ENCODE measurements at places on chromosomes 1 and 21. TPM values are rescaled to one million over a fixed set of nuclear protein-coding genes. Genes with fewer than 3 reads are reported as not detected.
A peak's percentile ranks its signal among the peaks of the same experiment; 100 is the strongest.

Gene LENEP
- total RNA-seq = 0.43 TPM

Gene SOAT1
- 37.6 TPM for total RNA-seq

Gene FCRLB
- 2.9 TPM for total RNA-seq

Gene SLC25A34
- under 0.01 TPM for total RNA-seq

Gene NUF2
- 17.7 TPM for total RNA-seq

Gene TBX19
- total RNA-seq = 0.86 TPM

Gene CADM3
- total RNA-seq = not detected

Gene OR1C1
- not detected for total RNA-seq

Gene NVL
- 21.6 TPM for total RNA-seq

DNA sequence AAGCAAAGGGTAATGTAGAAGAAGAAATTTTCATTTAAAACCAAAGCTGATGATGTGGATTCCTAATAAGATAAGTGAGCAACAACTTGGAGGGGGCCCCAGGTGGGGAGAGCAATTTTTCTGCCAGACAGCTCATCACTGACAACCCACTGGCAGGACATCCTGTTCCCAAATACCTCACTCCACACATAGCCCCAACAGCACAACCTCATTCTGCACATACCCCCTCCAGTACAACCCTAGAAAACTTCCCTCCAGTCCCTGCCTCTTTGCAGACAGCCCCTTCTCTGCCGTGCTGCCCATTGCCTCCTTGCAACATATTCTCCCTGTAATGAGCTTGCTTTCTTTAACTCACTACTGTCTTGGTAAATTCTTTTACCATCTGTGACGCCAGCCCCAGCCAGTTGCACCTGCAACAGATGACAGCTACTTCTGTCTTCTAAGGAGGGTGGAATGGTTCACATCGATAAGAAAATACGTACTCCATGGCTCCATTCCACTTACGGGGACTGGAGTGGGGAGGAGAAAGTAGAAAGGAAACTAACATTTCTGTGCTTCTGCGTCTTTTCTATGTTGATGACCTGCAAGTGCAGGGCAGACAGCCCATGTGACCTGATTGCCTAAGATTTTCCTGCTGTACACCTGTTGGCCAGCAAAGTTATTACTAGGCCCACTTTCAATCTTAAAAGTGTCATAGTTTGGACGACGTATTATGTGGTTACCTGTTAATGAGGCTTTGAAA lies 14.7 kb downstream of the RHEX start:
- DNase-seq = no peak

DNA sequence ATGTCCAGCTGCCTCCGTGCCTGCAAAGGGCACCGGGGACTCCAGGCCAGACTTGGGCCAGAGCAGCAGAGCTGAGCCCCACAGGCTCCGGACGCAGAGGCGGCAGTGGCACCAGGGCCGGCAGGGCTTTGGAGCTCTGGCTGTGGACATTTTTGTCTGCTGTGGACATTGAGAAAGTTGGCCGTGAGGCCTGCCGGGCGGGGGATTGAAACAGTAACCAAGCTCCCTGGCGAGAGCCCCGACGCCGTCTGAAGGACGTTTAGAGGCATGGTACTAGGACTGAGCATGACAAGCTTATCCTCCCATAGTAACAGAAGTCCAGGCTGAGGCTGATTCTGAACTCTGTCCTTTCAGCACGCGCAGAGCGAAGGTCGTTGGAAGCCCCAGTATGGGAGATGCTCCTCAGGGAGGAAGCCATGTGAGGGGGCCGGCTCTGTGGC lies 323.8 kb downstream of the AMY1C start:
- no peak for DNase-seq

- DNase-seq = no peak
Observed at GRCh38 chr1:162232034-162232711, 144.5 kb downstream of the SPATA46 start.

DNA sequence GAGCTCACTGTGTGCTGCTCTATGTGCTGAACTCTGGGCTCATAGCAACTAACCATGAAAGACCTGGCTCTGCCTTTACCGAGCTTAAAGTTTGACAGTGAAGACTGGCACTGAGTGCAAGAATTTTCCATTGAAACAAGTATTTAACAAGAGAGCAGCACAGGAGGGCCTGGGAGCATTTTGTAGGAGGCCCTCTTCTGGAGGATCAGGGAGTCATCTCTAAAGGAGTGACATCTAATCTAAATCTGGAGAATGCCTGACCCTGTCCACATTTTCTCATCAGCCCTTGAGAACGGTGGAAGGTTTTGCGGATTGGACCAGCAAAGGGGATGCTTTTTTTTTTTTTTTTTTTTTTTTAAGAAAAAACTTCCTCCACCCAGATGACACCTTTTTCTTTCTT lies 150.8 kb downstream of the ROR1 start:
- DNase-seq = no peak

GRCh38 chr1:172429331-172430127 lies 9.0 kb downstream of the C1orf105 start:
- DNase-seq = peak; percentile 76

- peak; percentile 44 for DNase-seq
Observed at GRCh38 chr1:166379447-166379846, 212.6 kb upstream of the FAM78B start.

DNA sequence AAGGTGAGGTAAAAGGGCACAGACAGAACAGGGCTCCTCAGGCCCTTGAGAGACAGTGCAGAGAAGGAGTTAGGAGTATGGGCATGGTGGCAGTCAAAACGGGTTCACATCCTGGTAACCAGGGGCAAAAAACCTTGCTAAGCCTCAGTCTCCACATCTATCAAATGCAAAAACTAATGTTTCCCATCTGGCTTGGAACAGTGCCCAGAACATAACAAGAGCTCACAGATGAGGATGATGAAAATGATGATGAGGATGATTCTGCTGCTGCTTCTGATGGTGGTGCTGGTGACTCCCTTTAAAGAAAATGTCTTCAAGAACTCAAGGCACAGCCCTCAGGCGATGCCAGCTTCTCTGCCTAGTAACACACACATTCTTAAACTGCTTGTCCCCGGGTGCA lies 24.1 kb downstream of the HHIPL2 start:
- DNase-seq = no peak

- peak; percentile 79 for DNase-seq
Observed at GRCh38 chr1:31583995-31584868, 7.9 kb downstream of the TINAGL1 start.

- DNase-seq = peak; percentile 54
Observed at GRCh38 chr1:160834945-160835565, 27.6 kb downstream of the CD244 start.

GRCh38 chr1:243708210-243708609 lies 141.8 kb downstream of the AKT3 start:
- no peak for DNase-seq

DNA sequence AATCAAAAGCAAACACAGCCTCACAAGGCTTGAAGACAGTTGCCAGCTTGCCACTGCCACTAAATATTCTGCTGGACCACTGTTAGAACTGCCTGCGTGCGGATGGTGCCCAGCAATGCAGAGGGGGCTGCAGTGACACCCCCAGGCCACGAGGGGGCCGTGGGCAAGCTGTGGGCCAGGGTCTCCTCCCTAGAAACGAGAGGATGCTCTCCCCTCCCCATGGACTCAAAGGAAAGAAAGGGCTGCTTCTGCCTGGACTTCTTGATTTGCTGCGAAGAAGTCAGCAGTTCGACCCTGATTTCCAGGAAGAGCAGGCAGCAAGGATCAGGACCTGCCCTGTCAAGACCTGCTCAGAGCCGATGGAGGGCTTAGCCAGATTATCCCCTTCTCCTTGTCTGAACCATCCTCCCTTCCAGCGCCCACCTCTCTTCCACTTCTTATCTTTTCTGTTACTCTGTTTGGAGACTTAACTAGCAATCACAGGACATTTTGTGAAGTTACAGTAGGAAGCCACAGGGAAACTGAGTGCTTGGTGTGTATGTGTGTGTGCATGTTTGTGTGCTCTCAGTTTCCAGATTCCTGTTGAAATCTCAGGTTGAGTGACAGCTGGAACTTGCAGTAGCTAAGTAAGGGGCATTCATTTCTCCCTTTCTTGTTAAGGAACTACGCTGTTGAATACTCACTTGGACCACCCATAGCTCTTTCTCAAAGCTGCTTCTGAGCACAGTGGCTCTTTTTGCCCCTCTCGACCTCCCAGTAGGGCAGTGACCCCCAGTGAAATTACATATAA lies 2.7 kb downstream of the MAN1C1 start:
- DNase-seq = peak; percentile 17

DNA sequence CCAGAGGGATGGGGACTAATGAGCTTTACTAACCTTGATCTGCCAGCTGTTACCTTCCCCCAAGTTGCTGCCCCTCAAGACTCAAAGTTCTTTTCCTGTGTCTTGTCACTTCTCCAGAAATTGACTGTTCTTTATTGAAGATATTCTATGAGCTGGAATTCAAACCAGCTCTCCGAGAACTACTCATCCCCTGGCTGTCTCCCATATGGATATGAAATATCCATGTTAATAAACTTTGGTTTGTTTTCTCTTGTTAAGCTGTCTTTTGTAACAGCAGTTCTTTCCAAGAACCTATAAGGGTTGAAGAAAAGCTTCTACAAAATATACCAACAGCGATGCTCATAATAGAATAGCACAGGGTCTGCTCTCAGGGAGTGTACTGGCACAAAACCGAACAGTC lies 77.0 kb downstream of the CAMK2N1 start:
- no peak for DNase-seq

GRCh38 chr1:151918819-151919610 lies 9.7 kb upstream of the THEM4 start:
- no peak for DNase-seq

DNA sequence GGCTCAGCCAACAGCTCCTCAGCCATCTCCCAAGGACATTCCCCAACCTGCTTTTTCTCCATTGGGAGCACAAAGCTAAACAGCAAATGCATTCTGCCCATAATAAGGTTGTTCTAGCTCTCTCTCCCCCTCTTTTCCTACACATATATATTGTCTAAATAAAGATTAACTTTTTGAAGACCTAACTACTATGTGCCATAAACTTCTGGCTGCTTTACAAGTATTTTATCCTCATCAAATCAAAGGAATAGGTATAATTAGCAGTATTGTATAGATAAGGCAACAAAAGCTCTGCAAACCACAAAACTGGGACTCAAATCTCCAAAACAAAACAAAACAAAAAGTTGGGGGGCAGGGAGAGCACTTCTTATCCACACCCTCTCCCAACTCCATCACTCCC lies 43.4 kb downstream of the TGFBR3 start:
- DNase-seq = no peak

DNA sequence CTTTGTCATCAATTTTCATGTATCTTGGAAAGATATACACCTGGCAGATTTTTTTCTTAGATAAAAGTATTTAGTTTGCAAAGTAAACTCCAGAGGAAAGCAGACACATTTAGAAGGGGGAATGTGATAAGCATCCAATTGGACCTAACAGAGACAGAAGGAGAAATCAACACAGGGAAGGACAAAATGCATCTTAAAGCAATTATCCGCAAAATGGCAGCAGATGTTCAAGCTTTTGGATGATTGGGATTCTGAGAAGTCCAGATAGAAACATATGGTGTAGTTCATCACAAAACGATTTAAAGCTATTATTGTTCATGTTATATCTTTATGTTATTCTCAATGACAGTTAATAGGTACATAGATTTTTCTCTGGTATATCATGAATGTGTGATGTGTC lies 1153.1 kb upstream of the B3GALT2 start:
- DNase-seq = no peak

DNA sequence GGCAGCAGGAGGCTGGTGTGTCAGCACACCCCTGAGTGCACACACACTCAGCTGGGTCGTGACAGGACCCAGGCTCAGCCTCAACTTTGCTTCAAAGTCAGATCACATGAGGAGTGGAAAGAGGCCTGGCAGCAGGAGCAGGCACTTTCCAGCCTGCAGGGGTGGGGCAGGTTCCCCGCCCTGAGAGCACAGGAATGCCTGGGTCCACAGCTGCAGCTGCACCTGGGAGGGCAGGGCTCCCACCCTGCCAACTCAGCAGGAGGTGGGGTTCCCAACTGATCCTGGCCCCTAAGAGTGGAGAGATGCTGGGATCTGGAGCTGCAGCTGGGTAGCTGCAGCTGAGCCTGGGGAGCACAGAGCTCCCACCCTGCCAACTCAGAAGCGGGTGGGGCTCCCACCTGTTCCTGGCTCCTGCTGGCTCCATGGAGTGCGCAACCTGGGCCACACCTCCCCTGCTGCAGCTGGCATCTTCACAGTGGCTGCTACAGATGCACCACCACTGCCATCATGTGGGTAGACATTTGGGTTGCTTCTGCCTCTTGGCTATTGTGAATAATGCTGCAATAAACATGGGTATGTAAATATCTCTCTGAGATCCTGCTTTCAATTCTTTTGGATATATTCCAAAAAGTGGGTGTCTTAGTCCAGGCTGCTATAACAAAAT lies 415.4 kb downstream of the TTLL7 start:
- peak; percentile 2 for DNase-seq

DNA sequence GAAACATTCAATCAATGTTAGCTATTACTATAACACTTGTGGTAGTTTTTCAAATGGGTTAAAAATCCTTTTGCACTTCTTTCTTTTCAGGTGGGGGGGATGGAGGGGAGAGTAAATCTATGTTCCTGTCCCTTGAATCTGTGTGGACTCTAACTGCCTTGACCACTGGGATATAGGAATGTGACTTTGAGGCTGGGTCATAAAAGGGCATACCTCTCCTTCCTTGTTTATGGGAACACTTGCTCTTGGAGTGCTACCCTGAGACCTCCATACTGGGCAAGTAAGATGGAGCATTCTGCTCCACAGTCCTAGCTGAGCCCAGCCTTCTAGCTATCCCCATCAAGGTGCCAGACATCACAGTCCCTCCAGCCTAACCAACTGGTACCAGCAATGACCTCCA lies 89.3 kb upstream of the SIM2 start:
- DNase-seq = no peak

DNA sequence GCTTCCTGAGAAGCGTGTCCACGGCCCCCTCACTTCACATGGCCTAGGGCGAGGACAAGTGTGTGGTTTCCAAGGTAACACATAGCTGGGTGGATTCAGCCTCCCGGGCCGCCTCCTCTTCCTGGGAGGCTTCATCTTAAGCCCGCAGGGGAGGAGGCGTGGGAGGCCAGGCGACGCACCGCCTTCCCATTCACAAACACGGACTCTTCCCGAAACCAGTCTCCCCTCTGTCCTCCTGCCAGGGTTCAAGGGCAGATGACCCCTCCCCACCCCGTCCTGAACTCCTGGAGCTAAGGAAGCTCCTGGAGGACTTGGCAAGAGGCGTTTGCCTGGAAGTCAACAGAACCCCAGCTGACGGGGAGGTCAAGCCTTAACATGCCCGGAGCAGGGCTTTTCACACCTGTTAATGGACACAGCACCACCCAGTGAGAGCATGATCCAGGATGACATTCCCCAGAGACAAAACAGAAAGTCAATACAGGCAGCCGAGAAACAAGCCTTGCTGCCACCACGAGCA lies 56.7 kb downstream of the KCNN3 start:
- peak; percentile 42 for DNase-seq

GRCh38 chr1:57788313-57788712 lies 364.5 kb upstream of the DAB1 start:
- DNase-seq = no peak

GRCh38 chr1:17488995-17489767 lies 49.7 kb upstream of the RCC2 start:
- peak; percentile 94 for DNase-seq

GRCh38 chr1:107196973-107197562 lies 56.2 kb downstream of the NTNG1 start:
- DNase-seq = no peak

GRCh38 chr1:160503087-160503486 lies 20.0 kb downstream of the SLAMF6 start:
- no peak for DNase-seq

- DNase-seq = no peak
Observed at GRCh38 chr1:183694066-183694465, 41.0 kb upstream of the APOBEC4 start.

- no peak for DNase-seq
Observed at GRCh38 chr1:160795951-160796383, at the start of gene LY9. LY9 (plus strand) TSS chr1:160796174; CDS start chr1:160796188, 14 bp downstream.
